ENCODE measurements at places on chromosomes 7 and 10.

DNA sequence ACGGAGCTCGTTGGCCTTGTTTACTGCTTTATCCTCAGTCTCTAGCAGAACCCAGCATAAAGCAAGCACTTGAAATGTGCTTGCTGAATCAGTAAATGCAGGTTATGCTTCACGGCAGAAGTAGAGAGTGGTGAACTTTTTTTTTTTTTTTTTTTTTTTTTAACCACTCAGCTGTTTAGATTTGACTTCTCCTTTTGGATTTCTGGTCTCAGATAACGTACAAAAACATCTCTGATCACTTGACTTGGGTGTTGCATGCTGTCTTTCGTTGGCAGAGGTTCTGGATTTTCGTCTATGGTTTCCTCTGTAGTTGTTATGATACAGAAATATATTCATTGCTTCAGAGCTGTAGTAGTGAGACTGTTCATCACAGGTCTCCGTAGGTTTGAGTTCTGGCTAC lies 242.5 kb upstream of the HABP2 start:
- no peak for DNase-seq

DNA sequence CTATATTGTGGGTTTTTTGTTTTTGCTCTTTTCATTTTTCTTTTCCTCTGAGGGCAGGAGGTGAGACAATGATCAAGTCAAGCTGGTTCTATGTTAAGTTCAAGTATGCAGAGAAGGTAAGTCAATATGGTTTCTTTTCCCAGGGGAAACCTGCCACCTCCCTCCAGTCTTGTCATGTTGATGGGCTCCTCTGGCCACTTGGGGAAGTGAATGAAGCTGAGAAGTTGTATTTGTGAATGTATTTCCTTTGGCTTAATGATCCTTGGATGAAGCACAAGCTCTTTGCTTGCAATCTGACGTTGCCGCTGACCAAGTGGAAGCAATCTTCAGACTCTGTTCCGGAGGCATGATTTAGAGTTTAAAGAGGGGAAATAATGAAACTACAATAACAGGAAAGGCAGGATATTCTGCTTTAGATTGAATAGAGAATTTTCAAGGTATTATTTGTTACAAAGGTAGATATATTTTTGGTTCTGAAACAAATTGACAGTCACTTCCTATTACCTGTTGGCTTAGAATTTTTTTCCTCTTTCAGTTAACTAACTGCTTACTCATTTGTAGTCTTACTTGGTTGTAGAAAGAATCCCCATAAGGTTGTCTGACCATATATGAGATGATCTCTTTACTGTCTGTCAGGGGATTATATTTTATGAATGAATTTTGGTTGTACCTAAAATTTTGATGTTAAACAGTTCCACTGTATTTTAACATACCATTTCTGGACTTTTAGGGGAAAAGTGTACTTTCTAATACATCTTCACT lies 369.6 kb downstream of the AUTS2 start:
- DNase-seq, result no peak

GRCh38 chr7:132508724-132509353 lies 67.4 kb downstream of the PLXNA4 start:
- no peak for DNase-seq

- no peak for DNase-seq
These were observed 114.9 kb upstream of the PTN start for GRCh38 chr7:137458399-137458798.

DNA sequence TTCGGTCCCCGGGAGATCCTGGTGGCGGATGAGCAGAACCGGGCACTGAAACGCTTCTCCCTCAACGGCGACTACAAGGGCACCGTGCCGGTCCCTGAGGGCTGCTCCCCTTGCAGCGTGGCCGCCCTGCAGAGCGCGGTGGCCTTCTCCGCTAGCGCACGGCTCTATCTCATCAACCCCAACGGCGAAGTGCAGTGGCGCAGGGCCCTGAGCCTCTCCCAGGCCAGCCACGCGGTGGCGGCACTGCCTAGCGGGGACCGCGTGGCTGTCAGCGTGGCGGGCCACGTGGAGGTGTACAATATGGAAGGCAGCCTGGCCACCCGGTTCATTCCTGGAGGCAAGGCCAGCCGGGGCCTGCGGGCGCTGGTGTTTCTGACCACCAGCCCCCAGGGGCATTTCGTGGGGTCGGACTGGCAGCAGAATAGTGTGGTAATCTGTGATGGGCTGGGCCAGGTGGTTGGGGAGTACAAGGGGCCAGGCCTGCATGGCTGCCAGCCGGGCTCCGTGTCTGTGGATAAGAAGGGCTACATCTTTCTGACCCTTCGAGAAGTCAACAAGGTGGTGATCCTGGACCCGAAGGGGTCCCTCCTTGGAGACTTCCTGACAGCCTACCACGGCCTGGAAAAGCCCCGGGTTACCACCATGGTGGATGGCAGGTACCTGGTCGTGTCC lies 3.7 kb downstream of the TRIM56 start:
- DNase-seq, result no peak

- peak; percentile 67 for DNase-seq
These were observed 90.1 kb downstream of the NPSR1 start for GRCh38 chr7:34747867-34748727.

- no peak for DNase-seq
These were observed 42.5 kb downstream of the CDCA7L start for GRCh38 chr7:21903020-21903786.

DNA sequence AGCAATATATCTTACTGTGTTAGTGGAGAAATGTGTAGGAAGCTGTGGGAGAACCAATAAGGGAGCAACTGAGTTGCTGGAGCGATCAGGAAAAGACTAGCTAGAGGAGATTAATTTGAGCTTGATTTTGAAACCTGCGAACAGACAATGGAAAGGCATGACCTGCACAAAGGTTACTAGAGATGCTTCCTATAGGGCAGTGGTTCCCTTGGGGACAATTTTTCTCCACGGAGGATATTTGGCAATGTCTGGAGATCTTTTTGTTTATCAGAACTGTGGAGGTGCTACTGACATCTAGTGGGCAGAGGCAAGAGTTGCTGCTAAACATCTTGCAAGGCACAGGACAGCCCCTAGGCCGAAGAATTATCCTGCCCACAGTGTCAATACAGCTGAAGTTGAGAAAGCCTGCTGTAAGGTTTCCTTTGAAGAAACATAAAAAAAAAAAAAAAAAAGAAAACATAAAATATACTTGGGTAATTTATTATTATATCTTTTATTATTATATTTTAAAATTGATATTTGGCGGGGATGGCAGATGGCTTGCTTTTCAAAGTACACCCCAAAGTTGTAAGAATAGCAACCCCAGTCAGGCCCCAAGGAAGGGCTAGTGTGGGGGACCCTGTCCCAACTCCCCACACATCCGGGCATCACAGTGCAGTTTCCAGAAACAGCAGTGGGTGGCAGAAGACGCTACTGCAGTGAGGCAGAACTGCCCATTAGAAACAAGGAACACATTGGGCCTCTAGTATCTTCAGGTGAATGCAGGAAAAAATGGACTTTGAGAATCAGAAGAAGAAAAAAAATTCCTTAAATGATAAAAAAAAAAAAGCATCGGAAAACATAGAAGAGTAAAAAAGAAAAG lies 481.6 kb downstream of the SH2D4B start:
- peak; percentile 55 for DNase-seq

DNA sequence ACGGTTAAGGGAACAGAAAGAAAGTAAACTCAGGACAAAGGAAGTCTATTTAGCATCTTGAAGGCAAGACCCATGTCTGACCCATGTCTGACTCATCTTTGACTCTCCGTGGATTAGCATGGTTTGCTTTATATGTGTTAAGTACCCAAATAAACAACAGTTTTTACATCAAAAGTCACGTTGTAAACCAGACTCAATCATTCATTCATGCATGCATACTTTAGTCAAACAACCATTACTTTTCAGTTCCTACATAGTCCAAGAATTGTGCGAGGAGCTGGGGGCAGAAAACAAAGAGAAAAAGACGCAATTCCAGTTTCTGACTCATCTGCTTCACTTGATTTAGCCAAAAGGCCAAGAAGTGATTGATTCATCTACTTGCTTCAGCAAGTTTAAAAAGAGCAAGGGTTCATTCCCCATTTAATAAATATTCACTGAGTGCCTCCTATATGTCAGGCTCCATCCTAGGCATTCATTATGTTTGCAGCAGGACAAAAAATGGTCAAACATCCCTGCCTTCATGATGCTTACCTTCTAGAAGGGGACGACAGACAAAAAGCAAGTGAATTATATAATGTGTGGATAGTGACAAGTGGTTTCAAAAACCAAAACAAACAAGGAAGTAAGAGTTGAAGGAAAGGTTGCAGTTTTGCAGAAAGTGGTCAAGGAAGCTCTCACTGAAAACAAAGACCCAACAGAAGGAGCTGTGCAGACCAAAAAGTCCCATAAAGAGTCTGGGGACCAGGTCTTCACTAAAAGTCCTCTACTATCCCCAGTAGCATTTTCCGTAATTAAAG lies 116.2 kb downstream of the FAM107B start:
- DNase-seq, result peak; percentile 78

- no peak for DNase-seq
These were observed 38.5 kb upstream of the PDLIM1 start for GRCh38 chr10:95329296-95329695.

DNA sequence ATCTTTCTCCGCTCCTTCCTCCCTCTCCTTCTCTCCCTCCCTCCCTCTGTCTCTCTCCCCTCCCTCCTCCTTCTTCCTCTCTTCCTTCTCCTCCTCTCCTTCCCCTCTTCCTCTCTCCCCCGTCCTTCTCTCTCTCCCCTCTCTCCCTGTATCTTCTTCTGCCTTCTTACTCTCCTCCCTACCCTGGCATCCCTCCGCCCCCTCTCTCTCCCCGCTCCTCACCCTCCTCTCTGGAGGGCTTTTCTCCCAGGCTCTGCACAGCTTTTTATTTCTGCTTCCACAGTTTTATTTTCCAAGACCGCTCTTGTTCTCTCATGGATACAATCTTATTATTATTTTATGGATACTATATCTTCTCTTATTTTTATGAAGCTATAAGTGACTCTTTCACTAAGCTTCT lies 32.6 kb downstream of the AP5Z1 start:
- DNase-seq, result no peak

- no peak for DNase-seq
These were observed 93.5 kb downstream of the KLF6 start for GRCh38 chr10:3691482-3691881.

GRCh38 chr7:77918676-77919075 lies 120.1 kb downstream of the PHTF2 start:
- DNase-seq, result no peak

GRCh38 chr10:13233358-13233757 lies 816 bp downstream of the UCMA start:
- no peak for DNase-seq

- no peak for DNase-seq
These were observed 50.8 kb downstream of the SUFU start for GRCh38 chr10:102554531-102554930.

DNA sequence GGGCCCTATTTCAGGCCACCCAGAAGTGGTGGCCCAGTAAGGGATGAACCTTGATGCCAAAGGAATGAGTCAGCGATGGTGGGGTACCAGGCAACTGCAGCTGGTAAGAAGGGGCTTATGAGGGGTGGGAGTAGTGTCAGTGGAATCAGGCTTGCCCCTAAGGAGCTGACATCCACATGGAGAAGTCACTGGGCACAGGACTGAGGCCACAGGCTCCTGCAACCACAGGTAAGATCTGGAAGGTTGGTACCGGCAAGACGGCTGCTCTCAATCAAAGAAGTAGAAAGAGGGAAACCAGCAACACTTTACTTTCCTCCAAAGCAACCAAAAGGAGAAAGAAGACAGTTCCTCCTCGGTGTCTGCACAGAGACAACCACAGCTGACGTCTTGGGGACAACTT lies 2.5 kb downstream of the GCK start:
- no peak for DNase-seq

DNA sequence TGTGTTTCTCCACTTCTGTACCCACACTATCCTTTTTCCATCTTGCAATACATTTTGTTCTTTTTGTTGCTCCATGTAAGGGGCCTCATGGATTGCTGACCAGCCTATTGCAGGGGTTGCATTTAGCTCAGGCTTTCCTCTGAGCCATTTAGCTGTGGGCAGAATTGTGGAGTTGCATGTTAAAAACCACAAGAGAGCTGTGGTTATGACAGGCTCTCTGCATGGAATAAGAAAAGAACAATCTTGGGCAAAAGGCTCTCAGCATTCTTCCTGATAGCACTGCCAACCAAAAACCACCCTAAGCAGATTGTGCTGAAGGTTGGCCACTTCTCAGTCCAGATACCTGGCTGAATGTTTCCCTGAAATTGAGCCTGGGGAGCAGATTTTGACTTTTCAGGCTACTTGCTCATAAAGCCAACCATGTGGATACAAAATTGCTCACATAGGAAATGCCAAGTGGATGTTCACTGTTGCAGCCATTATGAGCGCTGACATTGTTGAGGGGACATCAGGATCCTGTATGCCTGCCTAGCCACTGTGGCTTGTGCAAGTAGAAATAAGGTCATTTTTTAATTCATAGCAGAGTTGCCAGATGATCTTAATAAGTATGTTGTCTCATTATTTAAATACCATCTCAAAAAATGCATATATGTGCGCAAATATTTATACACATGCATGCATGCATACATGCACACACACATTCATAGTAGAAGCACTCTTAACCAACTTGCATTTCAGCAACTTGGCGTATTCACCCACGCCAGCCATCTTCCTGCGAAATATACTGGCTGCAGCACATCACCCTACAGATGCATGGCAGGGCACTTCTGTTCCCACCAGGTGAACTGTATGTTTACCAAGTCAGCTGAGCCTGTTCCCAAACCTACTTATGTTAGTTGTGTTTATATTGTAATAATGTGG lies 695.4 kb downstream of the LRMDA start:
- peak; percentile 68 for DNase-seq

GRCh38 chr7:47677664-47678063 lies 95.8 kb upstream of the TNS3 start:
- DNase-seq, result peak; percentile 15

GRCh38 chr7:110105307-110105706 lies 985.6 kb upstream of the LRRN3 start:
- DNase-seq, result no peak

- DNase-seq, result peak; percentile 40
These were observed 232.6 kb upstream of the FERD3L start for GRCh38 chr7:19377611-19378344.

- DNase-seq, result no peak
These were observed 198.0 kb downstream of the PHF14 start for GRCh38 chr7:11171569-11172192.

DNA sequence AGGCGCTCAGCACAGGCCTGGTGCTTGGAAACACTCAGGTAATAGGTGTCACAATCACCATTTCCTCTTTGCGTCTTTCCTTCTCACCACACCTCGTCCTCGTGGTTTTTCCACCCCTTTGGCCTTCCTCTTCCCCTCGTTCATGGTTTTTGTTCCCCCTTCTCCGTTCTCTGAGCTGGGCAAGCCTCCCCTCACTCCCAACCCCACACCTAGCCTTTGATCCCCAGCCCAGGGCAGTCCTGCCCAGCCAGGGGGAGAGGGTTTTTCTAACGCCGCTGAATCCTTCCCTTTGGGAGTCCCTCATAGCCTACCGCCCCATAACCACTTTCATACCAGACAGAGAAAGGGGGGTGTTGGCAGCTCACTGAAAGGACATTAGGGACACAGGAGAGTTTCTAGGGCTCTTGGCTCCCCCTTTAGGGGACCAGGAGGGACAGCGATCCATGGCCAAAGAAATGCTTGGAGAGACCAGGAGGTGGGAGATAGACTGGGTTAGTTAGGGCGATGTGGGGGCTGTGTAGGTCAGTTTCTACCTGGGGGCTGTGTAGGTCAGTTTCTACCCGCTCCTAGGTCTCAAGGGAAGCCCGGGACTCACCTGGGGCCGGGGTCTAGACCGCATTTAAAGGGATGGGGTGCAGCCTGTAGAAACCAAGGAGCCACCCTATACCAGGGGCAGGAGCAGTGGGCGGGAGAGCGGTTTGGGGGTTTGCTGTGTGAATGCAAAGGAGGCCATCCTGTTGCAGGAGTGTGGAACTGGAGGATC lies 1.4 kb downstream of the EPHB4 start:
- peak; percentile 64 for DNase-seq
